ENCODE measurements at places on chromosomes 1 and 21.

GRCh38 chr1:161069731-161070270 lies at the start of gene ARHGAP30:
TSS of gene ARHGAP30 (minus strand) at chr1:161069891. CDS start at chr1:161069624, 267 bp downstream.
- DNase-seq, result peak; percentile 46

GRCh38 chr1:43707190-43708001 lies at the start of gene ST3GAL3:
TSS of gene ST3GAL3 (plus strand) at chr1:43707536. CDS start at chr1:43736263, 28,727 bp downstream.
- DNase-seq, result peak; percentile 85

DNA sequence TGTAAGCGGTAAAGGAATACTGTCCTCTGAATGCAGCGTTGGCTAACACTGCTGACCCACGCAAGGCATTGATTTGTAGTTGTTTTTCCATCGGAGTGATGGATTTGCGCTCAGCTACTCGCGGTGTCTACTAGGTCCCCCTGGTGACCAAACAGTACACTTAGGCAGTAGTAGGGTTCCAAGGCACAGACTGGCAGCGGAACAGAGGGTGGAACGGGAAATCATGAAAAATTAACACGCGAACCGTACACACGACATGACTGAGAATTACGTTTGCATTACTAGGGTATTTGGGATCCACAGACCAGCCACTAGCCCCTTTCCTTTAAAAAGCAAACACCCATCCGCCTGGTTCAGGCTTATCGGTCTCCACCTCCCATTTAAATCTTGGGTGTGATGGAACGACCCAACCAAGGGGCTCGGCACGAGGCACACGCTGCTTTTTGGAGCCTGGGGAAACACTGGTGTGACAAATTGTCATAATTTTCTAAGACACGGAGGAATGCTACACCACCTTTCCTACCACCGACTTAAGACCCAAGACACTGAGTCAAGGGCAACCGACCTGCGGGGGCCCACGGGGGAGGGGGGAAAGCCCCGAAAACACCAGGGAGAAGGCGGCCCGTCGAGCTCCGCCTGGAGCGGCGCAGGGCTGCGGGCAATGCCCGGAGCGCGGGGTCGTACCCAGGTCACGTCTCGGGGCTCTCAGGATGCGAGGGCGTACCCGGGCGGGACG lies 699 bp downstream of the DIPK1A start:
- peak; percentile 39 for DNase-seq

GRCh38 chr1:210739627-210740026 lies 394.3 kb downstream of the KCNH1 start:
- DNase-seq, result no peak

DNA sequence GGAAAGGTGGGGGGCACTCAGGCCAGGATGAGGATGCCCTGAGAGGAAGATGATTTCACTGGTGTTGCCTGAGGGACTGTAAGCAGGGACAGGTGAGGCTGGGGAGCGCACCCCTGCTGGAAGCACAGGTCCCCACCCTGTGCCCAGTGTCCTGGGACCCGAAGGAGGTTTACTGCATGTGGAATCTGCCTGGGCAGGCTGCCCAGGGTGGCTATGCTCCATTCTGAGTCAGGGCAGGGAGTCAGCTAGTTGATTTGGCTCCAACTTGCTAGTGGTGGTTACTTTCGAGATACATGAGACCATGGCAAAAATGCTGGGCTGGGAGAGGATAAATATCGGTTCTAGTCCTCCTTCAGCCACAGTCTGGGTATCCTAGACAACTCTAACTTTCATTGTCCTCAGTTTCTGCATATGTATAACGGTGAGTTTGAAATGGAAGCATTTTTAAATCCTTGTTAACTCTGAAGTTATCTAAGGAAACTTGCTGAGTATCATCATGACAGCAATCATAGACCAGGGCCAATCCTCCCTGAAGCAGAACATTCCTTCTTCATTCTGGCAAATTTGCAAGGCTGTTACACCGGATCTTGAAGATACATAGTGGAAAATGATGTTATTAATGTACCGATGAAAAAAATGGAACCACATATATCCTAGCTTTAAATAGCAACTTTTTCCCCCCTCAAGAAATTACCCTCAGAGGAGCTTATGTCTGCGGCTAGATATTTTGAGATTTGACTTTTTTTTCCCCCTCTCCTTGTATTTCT lies 7.7 kb downstream of the TLR5 start:
- DNase-seq, result no peak

DNA sequence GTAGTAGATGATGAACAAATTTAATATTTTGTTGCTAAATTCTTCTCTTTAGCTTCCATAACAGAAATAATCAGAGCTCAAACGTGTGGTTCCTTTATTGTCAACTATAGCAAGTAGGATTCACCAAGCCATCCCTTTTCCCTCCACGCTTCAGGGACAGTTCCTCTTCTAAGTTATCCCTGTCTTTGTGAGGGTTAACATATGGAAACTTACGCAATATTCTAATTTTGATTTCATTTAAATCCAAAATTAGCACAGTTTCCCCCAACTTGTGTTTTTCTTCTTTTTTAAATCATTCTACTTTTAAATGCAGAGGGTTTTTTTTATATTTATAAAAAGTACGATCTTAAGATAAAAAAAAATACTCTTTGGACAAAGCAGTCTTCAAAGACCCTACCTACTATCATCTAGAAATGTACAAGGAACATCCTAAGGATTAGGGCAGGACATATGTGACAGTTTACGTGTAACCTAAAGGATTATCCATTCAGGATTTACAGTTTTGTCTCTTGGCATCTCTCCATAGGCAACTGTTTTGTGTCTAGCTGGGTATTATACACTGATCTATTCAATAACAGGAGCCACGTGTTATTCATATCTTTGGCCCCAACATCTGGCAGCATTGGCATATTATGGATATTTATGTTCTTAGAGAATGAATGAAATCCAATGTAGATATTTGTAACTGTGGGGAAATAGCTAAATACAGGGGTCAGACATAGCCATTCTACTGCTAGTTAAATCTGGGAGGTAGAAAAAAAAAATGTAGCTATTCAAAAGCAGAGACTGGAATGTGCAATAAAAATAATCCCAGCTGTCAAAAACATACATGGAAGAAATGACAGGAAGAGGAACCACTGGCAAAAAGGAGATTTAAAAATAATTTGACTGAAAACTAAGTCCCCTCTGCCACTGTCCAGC lies 272.9 kb downstream of the NEGR1 start:
- no peak for DNase-seq

- DNase-seq, result peak; percentile 16
These were observed 11.9 kb downstream of the ACTRT2 start for GRCh38 chr1:3033040-3033789.

DNA sequence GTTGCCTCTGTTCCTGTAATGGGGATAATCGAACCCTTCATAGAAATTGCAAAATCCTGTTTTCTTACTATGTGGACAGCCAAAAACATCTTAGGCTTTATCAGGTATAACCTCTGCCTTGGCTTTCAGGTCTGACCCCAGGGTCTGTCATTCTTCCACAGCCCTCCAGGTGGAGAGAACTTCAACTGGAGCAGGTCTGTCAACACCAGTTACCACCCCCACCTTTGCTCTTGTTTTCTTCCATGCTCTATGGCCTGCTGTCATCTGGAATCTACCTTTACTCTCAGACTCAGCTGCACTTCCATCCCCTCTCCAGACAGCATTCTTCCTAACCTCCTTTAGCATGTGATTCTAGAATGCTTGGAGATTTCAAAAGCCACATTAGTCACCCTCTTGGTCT lies 10.4 kb upstream of the GJA9 start:
- DNase-seq, result no peak

DNA sequence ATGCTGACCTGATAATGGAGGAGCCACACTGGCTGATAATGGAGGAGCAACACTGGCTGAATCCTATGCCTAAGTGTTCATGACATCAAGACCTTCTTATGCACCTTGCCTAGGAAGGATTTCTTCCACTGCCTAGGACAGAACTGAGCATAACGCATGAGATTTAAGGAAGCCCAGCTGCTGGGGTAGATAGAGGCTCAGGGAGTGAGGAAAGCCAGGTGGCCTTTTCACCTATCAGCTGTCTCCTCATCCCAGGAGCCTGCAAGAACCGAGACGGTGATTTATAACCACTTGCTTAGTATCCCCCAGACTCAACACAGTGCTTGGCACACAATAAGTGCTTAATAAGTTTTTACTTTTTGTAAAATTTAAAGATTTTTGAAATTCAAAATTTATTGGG lies 7.4 kb upstream of the CTBS start:
- DNase-seq, result no peak

DNA sequence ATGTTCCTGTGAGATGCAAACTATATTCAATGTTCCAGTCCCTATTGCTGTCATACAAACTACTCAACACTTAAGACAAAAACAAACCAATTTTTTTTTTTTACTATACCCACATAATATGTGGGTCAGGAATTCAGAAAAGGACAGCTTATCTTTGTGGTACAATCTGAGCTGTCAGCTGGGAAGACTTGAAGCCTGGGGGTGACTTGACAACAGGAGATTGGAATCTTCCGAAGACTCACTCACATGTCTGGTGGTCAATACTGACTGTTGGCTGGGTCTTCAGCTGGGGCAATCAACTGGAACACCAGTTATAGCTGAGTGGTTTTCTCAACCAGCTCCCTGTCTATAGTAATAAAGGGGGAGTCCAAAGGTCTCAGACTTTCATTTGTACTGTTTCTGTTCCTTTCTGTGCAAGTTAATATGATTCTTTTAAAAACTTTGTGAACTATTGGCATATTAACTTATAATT lies 81.7 kb upstream of the ATP1B1 start:
- DNase-seq, result no peak

DNA sequence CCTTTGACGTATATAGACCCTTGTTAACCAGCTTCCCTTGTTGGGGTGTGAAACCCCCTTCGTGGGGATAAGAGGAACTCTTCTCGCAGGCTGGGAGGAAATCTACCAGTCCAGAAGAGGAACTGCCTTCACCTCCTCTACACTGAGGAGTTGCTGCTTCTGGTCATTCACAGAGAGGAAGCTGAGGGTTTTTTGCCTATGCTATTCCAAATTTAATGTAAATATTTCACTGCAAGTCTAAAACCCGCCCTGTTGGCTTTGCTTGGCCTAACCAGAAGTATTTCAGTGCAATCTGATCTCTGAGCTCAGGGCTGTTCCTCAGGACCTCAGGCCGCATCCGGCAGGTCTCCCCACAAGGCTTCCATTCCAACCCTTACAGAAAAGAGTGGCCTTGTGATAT lies 150.1 kb downstream of the HIVEP3 start:
- DNase-seq, result no peak

DNA sequence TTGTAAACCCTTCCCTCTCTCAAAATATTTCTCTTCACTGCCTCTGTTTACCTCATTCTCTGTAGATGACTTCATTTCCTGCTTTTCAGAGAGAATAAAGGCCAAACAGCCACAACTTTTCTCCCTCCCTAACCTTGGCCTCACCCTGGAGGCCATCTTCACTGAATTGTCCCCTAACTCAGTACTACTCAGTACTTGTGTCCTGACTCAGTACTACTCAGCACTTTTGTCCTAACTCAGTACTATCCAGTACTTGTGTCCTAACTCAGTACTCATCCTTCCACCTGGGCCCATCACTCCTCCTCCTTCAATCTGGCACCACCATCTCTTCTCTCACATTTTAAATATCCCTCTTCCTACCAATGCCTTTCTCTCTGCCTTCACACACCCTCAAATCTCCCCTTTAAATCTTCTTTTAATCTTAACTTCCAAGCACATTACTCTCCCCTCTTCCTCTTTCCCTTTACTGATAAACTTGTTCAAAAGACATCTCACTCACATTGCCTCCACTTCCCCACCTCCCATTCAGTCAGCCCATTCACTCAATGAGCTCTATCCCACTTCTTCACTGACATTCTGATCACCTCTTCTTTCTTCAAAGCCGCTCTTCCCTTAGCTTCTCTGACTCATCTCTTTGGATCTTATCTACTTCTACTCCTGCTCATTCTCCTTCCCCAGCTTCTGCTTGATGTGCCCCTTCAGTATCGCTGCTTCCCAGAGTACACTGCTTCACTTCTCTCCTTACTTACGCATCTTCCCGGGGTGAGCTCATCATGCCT lies 121.4 kb downstream of the RNF220 start:
- no peak for DNase-seq

DNA sequence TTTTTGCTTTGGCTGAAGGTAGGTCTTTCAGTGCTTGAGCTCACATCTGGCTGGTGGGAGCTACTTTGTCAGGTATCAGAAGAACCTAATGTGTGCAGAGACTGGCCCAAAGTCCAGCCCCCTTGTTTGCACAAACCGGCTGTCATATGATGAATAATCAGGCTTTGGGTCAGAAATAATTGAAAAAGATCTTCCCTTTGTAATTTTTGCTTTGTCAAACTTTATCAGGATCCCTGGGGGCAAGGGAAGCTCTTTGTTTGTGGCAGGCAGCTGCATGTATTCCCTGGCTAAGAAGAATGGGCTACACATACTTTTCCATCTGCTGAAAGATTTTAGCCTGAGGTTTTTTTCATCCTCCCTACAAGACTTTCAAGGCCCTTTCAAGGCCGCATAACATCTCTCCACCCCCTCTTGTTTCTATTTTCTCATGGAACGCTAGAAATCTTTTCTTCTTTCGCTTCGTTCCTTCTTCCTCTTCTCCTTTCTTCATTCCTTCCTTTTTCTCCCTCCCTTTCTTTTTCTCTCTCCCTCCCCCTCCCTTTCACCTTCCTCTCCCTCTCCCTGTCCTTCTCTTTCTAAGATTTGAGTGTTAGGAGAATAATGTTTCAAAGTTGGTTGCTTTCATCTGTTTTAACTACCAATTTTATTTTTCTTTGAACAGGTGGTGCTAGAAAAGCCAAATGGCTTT lies 25.5 kb downstream of the TUFT1 start:
- DNase-seq, result no peak

- DNase-seq, result no peak
These were observed 102.8 kb downstream of the RHOU start for GRCh38 chr1:228837817-228838716.

GRCh38 chr21:43938751-43939442 lies 73.2 kb upstream of the TRAPPC10 start:
- DNase-seq, result peak; percentile 74

GRCh38 chr1:60066001-60066400 lies 7.6 kb downstream of the C1orf87 start:
- no peak for DNase-seq

DNA sequence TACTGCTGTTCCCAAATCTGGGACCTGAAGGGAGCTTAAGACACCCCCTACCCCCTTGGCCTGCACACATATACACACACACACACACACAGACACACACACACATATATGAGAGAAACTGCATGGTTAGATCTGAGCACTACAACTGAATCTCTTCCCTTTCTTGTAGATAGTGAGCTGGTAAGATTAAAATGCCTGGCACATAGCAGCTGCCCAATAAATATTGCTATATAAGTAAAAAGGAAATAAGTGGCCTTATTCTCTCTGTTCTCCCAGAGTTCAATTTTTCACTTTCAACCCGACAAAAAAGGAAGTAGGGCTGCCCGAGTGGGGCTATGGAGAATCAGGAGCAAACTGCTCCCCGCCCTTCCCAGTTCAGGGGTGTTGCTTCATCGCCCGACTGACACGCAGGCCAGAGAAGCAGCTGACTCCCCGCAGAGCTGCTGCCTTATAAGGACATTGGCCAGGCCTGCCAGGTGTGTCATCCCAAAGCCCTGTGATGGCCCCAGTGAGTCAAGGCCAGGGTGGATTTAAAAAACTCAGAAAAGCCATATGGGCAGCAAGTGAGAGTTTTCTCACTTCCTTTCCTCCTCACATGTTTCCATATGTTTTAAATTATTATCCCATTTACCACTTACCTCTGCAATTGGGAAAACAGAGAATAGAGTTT lies 106.5 kb upstream of the SLC44A3 start:
- DNase-seq, result no peak

GRCh38 chr1:98296681-98297080 lies 364.8 kb upstream of the SNX7 start:
- DNase-seq, result no peak

- DNase-seq, result no peak
These were observed 3.4 kb downstream of the C1orf53 start for GRCh38 chr1:197905699-197906351.

GRCh38 chr21:35037384-35037765 lies 11.7 kb downstream of the RUNX1 start:
- DNase-seq, result no peak
